ENCODE measurements at places on chromosomes 1 and 21. TPM values are rescaled to one million over a fixed set of nuclear protein-coding genes. Genes with fewer than 3 reads are reported as not detected.

Gene GPR61
- total RNA-seq = not detected

Gene TOE1
- total RNA-seq = 20.6 TPM

DNA sequence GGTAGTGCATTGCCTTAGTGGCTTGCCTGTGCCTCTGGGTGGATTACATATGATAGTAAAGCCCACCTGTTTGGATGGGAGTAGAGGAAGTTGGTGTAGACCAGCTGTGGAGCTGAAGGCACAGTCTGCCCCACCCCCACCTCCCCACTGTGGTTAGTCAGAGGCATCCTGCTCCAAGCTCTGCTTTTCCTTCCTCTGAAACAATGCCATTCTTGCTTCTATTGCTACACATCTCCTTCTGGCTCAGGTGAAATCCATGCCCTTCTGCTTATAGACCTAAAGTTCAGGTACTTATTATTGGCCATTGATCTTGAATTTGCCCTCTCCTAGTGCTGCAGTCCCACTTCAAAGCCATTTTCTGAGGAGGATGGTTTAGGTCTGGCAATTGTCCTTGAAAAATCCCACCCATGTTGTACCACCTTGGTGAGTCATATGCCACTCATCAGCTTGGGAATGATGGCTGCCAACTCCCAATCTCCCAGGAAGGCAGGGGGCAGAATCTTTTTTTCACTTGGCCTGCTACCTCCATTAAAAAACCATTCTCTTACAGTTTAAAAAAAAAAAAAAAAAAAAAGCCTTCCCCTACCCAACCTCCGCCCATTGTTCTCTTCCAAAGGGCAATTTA lies 6.7 kb upstream of the TXLNA start:
- peaks cover 40% of the 10 kb centered on the region for H3K36me3 ChIP-seq
- no peak overlapping the region for H3K27ac ChIP-seq
- no peak for DNase-seq
- H3K27me3 ChIP-seq = no peaks in the 10 kb centered on the region
- no peaks in the 10 kb centered on the region for H3K4me1 ChIP-seq

- no peak overlapping the region for H3K4me3 ChIP-seq
- no peak overlapping the region for H3K27ac ChIP-seq
- no peaks in the 10 kb centered on the region for H3K4me1 ChIP-seq
- H3K27me3 ChIP-seq = no peaks in the 10 kb centered on the region
- DNase-seq = no peak
These were observed 15.9 kb downstream of the ZMYND12 start for GRCh38 chr1:42439940-42440339.

DNA sequence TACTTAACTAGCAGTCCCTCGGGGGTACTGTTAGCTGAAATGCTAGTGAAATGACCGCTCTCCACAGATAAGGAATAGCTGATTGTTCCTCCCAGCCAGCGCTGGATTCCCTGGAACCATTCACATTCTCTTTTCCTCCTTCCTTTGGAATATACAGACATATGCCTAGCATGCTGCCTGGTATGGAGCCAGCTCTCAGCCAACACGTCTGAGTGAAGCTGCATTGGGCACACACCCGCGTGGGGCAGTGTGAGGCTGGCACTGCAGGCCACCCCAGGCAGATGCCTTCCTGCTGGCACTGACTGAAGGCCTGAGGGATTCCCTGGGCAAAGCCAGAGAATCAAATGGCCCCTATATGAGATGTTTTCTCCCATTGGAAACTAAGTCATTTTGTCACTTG lies 66.7 kb downstream of the TLR5 start:
- H3K4me1 ChIP-seq = no peaks in the 10 kb centered on the region
- DNase-seq = no peak
- no peak overlapping the region for H3K4me3 ChIP-seq
